ENCODE measurements at places on chromosomes 6 and 20. TPM values are rescaled to one million over a fixed set of nuclear protein-coding genes. Genes with fewer than 3 reads are reported as not detected.

NOL4L gene
- total RNA-seq, result 46.1 TPM

MCCD1 gene
- total RNA-seq, result not detected

UNC5CL gene
- total RNA-seq, result 9.7 TPM

PLN gene
- total RNA-seq, result 145 TPM

RSPO4 gene
- 0.22 TPM for total RNA-seq

ARG1 gene
- total RNA-seq, result not detected

ENPP5 gene
- 1.5 TPM for total RNA-seq

SLC9A8 gene
- total RNA-seq, result 15.9 TPM

CST3 gene
- 916 TPM for total RNA-seq

CDH26 gene
- total RNA-seq, result 2.2 TPM

NHLRC1 gene
- total RNA-seq, result 1.8 TPM

DNA sequence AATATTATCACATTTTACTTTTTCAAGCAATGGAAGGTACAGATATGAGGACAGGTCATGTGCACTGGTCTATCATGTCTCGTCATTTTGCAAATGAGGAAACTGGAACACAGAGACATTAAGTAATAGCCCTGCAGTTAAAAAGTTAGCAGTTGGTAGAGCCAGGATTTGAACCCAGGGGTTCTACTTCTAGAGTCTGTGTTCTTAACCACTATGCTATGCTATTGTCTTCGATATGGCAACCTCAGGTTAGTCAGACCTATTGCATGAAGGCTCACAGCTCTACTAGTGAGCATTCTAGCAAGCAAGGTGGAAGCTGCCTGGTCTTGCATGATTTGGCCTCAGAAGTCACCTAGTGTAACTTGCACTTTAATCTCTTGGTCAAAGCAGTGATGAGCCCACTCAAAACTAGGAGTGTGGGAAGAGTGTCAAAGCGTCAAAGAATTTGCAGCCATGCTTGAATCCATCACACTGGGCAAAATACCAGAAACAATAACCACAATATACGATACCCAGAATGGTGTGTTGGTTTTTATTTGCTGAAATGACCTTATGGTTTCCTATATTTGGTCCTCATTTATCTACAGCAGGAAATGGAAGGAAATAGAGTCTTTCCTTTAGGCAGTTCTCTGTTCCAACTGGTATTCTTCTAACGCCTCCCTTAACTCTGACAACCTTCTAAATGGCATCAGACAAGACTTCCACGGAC is 20.4 kb upstream of the BMP2 start:
- no peak for DNase-seq

DNA sequence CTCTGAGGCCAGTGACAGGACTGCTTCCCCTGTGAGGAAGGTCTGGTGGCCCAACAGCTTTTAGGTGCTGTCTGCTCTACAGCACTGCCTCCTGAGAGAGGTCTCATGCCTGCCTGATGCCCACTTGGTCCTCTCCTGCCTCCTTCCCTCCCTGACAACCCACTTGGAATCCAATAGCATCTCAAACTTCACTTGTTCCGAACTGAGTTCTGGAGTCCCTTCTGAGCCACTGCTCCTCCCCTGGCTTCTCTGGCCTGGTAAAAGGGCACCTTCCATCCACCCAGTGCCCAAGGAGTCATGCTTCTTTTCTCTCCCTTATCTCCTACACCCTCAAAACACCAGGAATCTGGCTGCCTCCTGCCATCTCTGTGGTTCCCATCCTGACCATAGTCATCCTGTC is 1.9 kb downstream of the MAVS start:
- DNase-seq, result no peak

GRCh38 chr6:95636552-95637431 is 59.5 kb downstream of the MANEA start:
- DNase-seq, result peak; percentile 33

- no peak for DNase-seq
Observed at GRCh38 chr6:161636882-161637430, 363.1 kb upstream of the AGPAT4 start.

GRCh38 chr6:168968228-168968627 is 285.4 kb downstream of the THBS2 start:
- no peak for DNase-seq

DNA sequence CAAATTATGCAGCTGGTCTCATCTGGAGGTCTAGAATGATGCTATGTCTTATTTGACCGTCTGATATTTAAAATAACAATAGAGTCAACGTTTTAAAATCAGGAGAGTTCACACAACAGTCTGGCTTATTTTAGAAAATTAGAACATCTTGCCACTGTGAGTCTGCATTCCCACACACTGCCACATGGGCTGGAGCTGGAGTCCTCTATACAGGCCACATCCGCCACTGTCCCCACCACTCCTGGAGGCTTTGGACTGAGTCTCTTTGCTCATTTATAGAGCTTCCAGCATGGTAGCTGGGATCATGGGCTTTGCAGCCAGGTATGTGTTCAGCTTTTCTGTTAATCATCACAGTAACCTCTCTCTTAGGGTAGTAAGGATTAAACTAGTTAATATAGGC is 68.8 kb upstream of the ZNFX1 start:
- no peak for DNase-seq

GRCh38 chr6:105051941-105052471 is 95.1 kb downstream of the LIN28B start:
- no peak for DNase-seq

DNA sequence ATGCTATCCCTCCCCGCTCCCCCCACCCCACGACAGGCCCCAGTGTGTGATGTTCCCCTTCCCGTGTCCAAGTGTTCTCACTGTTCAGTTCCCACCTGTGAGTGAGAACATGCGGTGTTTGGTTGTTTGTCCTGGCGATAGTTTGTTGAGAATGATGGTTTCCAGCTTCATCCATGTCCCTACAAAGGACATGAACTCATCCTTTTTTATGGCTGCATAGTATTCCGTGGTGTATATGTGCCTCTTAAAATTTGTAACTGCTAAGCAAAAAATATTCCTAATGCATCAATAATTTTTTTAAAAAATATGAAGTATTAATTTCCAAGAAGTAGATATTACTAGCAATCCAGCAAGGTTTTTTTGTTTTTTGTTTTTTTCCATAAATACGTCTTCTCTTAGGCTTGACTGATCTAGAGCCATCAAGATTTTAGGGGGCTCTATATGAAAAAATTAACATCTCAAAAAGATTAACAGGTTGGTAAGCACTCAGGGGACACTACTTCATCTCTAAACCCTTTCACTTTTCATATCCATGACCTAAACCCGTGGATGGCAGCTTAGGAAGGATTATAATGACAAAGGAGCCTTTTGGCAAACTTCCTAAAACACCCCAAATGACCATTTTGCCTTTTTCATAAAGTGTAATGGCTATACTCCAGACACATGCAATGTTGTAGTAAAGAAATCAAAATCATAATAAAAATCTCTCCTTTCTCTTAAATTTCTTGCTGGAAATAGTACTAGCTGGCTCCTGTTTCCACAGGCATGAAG is 14.2 kb downstream of the MAP7 start:
- no peak for DNase-seq

GRCh38 chr6:121608270-121608669 is 172.8 kb downstream of the GJA1 start:
- DNase-seq, result no peak

GRCh38 chr6:38578075-38578474 is 61.7 kb downstream of the BTBD9 start:
- no peak for DNase-seq

GRCh38 chr20:60465993-60466686 is 507.9 kb downstream of the CDH26 start:
- DNase-seq, result no peak

- no peak for DNase-seq
Observed at GRCh38 chr6:87724983-87725811, 23.2 kb upstream of the AKIRIN2 start.

- no peak for DNase-seq
Observed at GRCh38 chr6:35415065-35415891, 36.9 kb upstream of the FANCE start.

DNA sequence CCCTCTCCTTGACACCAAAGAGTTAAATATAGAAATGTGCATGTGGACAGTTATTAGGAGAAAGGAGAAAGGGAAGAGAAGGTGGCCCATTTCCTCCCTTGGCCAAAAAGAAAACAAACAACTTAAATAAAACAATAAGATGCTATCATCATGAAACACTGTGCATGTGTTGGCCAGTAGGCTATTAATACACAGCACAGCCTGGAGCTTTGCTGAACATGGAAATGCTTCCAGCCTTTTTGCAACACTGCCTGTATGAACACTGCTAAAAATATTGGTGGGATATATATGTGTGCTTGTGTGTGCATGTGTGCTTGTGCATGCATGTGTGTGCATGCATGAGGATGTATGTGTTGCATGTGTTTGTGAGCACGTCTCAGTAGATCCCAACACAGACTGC is 100.4 kb downstream of the LY86 start:
- no peak for DNase-seq

GRCh38 chr6:163323705-163324104 is 90.8 kb upstream of the QKI start:
- no peak for DNase-seq

DNA sequence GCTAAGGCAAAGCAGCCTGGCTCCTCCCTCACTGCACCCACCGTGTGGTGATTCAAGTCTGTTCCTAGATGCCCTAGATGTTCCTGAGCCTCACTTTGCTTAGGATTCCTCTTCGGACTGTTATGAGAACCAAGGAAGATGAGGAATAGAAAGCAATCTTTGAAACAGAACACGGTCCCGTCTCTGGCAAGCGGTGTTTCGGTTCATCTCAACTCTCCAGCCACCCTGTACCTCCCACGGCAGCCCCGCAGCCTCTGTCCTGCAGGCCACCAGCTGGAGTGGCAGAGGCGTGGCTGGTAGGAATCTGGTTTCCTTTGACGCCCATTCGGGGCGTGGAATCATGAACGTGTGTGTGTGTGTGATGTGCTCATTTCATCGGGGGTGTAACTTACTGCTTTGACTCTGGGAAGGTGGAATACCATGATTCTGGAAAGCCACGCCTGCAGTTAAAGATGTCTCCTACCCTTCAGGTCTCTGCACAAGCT is 21.3 kb downstream of the PDE10A start:
- DNase-seq, result no peak

- DNase-seq, result no peak
Observed at GRCh38 chr6:140001005-140001404, 626.6 kb upstream of the CITED2 start.

GRCh38 chr6:166749666-166750065 is 122.6 kb upstream of the RPS6KA2 start:
- DNase-seq, result no peak

DNA sequence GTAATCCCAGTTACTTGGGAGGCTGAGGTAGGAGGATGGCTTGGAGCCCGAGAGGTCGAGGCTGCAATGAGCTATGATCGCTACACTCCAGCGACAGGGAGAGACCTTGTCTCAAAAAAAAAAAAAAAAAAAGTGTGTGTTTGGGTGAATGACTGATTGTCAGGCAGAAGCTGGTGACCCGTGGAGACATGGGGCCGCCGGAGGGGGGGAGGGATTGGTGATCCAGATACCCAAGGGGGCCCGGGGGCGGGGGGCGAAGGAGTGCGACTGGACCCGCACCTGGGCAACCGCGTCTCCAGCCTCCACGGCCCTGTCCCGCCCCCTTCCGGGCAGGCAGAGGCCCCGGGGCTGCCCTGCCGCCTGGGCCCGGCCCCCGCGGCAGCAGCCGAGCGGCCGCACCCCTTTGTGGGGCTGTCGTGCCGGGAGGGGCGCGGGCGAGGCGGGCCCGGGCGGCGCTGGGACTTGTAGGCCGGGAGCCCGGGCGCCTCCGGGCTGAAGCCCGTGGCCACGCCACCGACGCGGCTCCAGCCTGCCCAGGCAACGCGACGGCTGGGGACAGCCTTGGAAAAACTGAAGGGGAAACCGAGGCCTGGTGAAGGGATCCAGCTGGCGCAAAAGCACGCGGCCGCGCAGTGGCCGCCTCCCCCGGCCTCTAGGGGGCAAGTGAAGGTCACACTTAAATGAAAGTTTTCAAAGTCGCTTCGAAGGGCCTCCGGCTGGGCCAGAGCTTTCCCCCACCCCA is 2.1 kb upstream of the RBM38 start:
- peak; percentile 91 for DNase-seq

GRCh38 chr6:46963039-46963438 is 41.3 kb upstream of the ADGRF5 start:
- DNase-seq, result no peak

- no peak for DNase-seq
Observed at GRCh38 chr20:49043000-49043399, 3.1 kb upstream of the CSE1L start.
